ENCODE measurements at places on chromosomes 5 and 9. TPM values are rescaled to one million over a fixed set of nuclear protein-coding genes. Genes with fewer than 3 reads are reported as not detected.

- DNase-seq, result no peak
Observed at GRCh38 chr5:65969539-65970393, 43.4 kb downstream of the ERBIN start.

GRCh38 chr5:142619815-142620214 is 66.1 kb downstream of the FGF1 start:
- DNase-seq, result no peak

GRCh38 chr9:131098391-131099101 is 2.2 kb downstream of the AIF1L start:
- DNase-seq, result no peak

DNA sequence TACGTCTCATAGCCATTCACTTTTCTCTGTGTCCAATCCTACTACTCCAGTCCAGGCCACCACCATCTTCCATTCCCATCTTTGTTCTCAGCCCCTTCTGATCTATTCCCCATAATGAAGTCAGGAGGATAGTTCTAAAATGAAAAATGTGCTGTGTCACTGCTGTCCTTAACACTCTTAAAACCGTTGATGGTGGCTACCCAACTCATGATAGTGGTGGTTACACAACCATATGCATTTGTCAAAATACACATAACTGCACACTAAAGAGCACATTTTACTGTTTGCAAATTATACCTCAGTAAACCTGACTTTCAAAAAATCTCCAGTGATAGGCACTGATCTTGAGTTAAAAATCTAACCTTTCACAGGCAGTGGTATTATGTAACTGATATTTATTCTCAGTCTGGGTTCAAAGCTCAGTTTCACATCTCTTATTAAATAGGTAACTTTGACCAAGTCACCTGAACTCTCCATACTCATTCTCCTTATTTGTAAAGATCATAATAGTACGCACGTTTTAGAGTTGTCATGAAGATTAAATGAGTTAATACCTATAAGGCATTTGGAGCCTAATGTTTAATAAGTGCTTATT is 24.6 kb upstream of the ADRB2 start:
- no peak for DNase-seq

DNA sequence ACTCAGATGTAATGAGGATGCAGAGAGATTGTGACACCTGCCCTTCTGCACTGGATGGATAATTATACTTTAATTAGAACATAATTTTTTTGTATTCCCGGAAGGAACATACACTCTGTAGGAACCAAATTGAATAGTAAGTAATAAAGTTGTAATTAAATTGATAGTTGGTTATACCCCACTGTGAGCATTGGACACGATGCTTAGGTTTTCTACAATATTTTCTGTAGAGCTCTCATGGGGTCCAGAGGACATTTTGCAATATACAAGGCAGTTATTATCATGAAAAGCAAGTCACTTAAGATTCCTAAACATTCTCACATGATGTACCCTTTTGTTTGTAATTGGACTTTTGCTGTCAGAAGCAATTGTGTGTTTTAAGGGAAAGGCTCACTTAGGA is 63.4 kb downstream of the DIRAS2 start:
- DNase-seq, result no peak

- no peak for DNase-seq
Observed at GRCh38 chr9:38194870-38195269, 125.8 kb upstream of the SHB start.

The DNAJC21 gene
- 73.0 TPM for polyA plus RNA-seq

The HAPLN1 gene
- 4.5 TPM for polyA plus RNA-seq

Data from renal pelvis (tissue), 12 donors.